ENCODE measurements at places on chromosomes 2 and 18.
A peak's percentile ranks its signal among the peaks of the same experiment; 100 is the strongest.

DNA sequence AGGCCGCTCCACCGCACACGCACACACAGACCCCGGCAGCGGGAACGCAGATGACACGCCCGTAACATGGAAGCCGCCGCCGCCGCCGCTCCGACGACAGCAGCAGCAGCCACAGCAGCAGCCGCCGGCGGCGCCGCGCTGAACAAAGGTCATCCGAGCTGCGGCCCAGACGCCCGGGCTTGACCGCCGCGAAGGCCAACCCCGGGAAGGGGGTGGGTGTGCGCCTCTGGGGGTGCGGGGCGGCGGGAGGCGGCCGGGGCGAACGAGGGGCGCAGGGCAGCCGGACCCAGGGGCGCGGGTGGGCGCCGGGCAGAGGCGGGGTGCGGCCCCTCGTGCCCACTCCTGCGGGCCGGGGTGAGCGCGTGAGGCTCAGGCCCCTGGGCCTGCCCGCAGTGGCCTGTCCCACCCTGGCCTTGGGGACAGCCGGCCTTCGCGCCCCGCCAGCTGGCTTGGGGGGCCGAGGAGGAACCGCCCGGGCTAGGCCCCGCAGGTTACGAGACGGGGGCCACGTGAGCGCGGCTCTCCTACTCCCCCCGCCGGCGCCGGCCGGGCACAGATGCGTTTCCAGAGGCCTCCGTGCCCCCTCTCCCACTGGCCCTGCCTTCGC, 1.0 kb upstream of the ZNF532 start:
- peak; percentile 45 for DNase-seq

- no peak for DNase-seq
These were observed 45.6 kb downstream of the MREG start for GRCh38 chr2:215967590-215968378.

- DNase-seq = no peak
These were observed 30.5 kb upstream of the EHBP1 start for GRCh38 chr2:62675062-62675461.

GRCh38 chr2:107569496-107569895, 257.2 kb upstream of the RGPD4 start:
- no peak for DNase-seq

GRCh38 chr2:26099933-26100332, 66.0 kb downstream of the RAB10 start:
- DNase-seq = no peak

DNA sequence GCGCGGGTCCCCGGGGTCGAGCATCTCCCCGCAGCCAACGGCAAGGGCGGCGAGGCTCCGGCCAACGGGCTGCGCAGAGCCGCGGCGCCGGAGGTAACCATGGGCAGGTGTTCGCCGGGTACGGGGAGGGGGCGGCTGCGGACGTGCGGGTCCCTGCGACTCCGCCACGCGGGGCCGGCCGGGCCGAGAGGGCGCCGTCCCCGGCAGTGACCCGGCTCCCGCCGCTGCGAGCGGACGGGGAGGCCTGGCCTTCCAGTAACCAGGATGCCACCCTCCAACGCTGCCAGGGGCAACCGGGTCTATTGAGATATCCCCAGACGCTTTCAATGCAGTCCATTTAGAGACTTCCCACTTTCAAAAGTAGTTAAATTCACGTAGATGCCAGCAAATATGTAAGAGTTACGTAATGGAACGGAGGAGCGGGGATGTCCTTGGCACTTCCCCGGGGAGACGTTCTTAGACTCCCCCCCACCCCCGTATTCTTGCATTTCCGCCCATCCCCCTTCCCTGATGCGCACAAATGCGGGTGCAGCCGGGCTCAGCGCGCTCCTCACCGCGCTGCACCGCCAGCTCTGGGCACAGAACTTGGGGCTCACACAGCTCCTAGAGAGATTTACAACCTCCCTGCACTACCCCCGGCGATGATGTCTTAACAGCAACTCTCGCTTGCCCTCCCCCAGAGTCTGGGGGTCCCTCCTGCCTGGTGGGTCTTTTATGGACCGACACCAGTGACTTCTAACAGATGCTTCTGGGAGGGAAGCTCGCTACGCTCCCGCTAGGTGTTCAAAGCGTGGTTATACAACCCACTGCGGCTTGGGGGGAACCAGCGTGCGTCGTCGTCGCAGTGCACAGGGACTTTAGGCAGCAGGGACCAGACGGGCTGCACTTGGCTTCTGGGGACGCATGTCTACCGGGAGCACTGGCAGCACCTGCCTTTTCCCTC, 657 bp downstream of the SGPP2 start:
- DNase-seq = peak; percentile 35

DNA sequence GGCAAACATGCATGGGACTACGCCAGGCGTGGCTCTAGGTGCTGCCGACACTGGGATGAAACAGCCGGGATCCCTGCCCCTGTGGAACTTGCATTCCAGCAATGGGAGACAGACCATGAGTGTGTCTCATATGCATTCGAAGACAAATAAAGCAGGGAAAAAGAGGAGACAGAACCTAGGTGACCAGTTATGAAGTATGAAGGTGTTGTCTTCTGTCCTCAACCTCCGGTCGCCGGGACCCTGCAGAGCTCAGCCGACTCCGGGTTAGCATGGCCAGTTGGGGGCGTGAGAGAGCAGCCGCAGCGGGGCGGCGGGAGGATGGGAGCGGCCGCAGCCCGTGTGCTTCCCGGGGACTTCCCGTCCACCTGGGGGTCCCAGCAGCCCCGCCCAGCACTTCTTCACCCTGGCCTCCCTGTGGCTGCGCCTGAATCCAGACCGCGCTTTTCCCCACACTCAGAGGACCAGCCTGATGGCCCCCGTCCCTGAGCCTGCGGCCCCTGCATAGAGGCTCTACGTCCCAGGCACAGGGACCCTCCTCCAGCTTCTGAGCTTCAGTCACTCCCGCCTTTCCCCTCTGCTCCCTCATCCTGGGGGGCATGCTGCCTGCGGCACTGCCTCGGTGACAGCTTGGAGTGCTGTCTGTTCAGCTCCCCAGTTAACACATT, 11.4 kb downstream of the ID2 start:
- no peak for DNase-seq

DNA sequence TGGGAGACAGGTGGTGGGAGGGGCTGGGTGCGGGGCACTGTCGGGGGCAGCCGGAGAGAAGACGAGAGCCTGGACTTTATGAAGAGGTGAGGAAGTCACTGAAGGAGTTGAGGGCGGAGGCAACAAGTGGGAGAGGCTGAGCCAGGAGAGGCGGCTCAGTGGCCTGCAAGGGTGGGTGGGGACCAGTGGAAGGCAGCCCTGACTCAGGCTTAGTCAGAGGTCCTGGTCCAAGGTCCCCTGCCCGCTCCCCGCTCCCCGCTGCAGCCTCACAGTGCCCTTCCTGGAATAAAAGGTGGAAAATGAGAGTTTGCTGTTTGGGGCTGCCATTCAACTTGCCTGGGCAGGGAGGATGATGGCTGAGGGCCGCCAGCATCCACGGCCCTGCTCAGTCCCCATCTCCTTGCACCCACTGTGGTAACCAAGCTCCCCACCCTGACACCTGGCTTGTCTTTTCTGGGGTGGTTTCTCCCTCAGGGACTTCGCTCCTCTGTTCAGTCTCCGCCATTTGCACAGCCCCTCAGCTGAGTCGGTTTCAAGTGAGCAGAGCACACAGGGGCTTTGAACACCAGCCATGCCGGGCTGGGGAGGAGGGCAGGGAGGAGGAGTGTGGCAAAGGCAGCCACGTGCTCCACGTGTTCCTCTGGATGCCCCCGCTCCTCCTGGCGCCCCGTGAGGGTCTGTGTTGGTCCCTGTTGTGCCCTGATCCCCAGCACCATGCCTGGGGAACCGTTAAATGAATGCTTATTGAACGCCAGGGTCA, 13.7 kb upstream of the RALB start:
- DNase-seq = no peak

GRCh38 chr18:37853706-37854105, 288.1 kb upstream of the CELF4 start:
- DNase-seq = no peak

GRCh38 chr2:219485201-219485580, 13.5 kb upstream of the GMPPA start:
- no peak for DNase-seq

- no peak for DNase-seq
These were observed 50.6 kb upstream of the ZFP36L2 start for GRCh38 chr2:43276962-43277391.

- no peak for DNase-seq
These were observed 22.3 kb downstream of the ORC4 start for GRCh38 chr2:147998203-147998602.

DNA sequence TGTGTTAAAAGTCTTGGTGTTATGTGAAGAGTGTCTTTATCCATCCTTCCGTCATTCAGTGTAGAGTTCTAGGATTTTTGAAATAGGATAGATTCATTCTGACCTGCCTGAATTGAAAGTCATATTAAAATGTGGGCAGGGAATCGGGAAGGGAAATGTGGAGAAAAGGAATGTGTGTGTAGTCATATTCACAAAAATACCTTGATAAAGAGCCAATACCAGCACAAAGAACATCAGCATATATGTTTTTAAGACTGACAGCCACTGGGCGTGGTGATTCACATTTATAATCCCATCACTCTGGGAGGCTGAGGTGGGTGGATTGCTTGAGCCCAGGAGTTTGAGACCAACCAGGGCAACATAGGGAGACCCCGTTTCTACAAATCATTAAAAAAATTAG, 188.1 kb downstream of the CAMKMT start:
- no peak for DNase-seq

DNA sequence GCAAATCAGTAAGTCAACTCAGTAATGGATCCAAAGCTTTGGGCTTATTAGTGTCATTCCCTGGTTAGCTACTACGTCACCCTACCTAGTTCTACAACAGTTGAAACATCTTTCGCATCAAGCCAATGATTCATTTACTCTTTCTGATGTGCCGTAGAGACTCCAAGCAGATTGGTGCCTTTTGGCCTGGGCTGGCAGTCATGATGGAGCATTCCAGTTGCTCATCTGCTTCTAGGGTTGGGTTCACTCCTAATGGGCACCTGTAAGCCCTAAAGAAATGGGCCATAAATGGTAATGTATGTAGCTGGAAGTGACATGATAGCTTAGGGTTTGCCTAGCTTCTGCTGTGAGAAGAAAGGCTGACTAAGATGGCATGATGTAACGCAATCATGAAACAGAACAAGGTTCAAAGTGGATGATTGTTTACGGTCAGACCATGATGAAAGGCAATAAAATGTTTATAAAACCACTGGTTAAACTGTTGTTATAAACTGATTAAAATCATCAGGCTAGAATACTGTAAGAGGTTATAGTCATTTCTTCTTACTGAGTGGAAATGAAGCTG, 20.4 kb upstream of the CCL20 start:
- no peak for DNase-seq

DNA sequence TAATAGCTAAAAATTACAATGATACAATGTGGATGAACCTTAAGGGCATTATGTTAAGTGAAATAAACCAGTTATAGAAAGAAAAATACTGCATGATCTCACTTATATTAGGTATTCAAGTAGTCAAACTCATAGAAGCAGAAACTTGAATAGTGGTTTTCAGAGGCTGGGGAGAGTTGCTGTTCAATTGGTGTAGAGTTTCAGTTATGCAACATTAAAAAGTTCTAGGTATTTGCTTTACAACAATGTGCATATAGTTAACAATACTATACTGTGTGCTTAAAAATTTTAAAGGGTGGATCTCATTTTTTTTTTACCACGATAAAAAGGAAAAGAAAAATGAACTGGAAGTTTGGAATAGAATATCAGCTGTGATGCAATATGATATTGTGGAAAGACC, 479.1 kb downstream of the SPAG16 start:
- DNase-seq = no peak

- DNase-seq = no peak
These were observed 77.5 kb upstream of the SALL3 start for GRCh38 chr18:78901923-78902794.

GRCh38 chr2:1363367-1363766, 49.9 kb upstream of the TPO start:
- DNase-seq = no peak

DNA sequence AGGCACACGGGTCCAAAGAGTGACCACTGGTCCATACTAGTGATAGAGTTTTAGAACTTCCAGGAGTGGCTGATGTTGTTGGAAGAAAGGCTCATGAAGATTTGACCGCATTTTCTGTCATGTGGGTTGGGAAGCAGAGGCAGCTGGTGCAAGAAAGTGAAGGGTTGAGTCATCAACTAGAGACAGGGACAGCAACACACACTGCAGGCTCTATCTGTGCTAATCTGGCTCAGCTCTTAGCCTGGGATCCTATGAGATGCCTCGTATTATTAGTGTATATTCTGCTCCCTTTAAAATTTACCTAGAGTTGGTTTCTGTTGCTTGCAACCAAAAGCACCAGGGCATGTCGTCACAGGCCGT, 2.5 kb upstream of the SH3RF3 start:
- DNase-seq = no peak

GRCh38 chr2:197168705-197169104, 141.9 kb downstream of the ANKRD44 start:
- DNase-seq = peak; percentile 68

DNA sequence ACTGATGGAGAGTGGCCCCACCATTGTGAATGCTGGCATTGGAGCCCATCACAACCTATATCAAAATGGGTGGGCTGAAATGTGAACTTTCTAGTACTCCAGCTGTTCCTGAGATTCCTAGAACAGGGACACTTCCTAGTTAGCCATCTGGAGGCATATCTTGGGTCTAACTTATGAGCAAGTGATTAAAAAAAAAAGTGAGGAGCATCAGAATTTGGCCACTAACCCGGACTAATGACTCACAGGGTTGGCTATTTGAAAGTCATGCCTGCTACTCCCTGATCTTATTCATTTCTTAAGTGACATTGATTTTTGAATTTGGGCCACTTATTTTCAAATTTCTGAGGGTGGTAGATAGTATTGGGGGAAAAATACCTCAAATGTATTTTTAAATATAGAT, 216.6 kb downstream of the HRH4 start:
- DNase-seq = no peak

DNA sequence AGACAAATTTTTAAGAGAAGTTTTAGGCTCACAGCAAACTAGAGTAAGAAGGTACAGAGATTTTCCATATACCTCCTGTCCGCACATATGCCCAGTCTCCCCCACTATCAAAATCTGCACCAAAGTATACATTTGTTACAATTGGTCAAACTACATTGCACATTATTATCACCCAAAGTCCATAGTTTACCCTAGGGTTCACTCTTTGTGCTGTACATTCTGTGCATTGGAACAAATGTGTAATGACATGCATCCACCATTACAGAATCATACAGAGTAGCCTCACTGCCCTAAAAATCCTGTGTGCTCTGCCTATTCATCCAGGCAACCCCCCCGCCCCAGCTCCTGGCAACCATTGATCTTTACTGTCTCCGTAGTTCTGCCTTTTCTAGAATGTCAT, 61.7 kb upstream of the SPRED2 start:
- no peak for DNase-seq

GRCh38 chr18:77567205-77567604, 317.6 kb downstream of the GALR1 start:
- no peak for DNase-seq

GRCh38 chr2:239184968-239185903, 215.6 kb downstream of the HDAC4 start:
- DNase-seq = no peak

- no peak for DNase-seq
These were observed 148.1 kb downstream of the SLC4A3 start for GRCh38 chr2:219775506-219775905.

GRCh38 chr2:120702801-120703200, 32.9 kb upstream of the GLI2 start:
- DNase-seq = no peak

Measured in activated CD4-positive, CD25-positive, alpha-beta regulatory T cell treated with anti-CD3 and anti-CD28 coated beads, Interleukin-2, amount 50 U/mL, for 72 hours (primary cell).